ENCODE measurements at places on chromosomes 16 and 17. TPM values are rescaled to one million over a fixed set of nuclear protein-coding genes. Genes with fewer than 3 reads are reported as not detected.

Gene ANKRD40
- polyA plus RNA-seq = 46.2 TPM

- peak; percentile 70 for DNase-seq
Measured at GRCh38 chr17:43576563-43577229, 30.6 kb upstream of the ETV4 start.

- no peak for DNase-seq
Measured at GRCh38 chr17:33080091-33080490, 88.4 kb downstream of the SPACA3 start.

- no peak for DNase-seq
Measured at GRCh38 chr16:75614066-75614897, 8.8 kb downstream of the ADAT1 start.
